ENCODE measurements at places on chromosomes 3 and 15. TPM values are rescaled to one million over a fixed set of nuclear protein-coding genes. Genes with fewer than 3 reads are reported as not detected.

GRCh38 chr15:69060744-69061143, 46.2 kb downstream of the NOX5 start:
- H3K4me3 ChIP-seq, result no peak overlapping the region
- H3K4me1 ChIP-seq, result peaks cover 24% of the 10 kb centered on the region
- H3K27ac ChIP-seq, result no peak overlapping the region
- no peaks in the 10 kb centered on the region for H3K27me3 ChIP-seq
- DNase-seq, result no peak

DNA sequence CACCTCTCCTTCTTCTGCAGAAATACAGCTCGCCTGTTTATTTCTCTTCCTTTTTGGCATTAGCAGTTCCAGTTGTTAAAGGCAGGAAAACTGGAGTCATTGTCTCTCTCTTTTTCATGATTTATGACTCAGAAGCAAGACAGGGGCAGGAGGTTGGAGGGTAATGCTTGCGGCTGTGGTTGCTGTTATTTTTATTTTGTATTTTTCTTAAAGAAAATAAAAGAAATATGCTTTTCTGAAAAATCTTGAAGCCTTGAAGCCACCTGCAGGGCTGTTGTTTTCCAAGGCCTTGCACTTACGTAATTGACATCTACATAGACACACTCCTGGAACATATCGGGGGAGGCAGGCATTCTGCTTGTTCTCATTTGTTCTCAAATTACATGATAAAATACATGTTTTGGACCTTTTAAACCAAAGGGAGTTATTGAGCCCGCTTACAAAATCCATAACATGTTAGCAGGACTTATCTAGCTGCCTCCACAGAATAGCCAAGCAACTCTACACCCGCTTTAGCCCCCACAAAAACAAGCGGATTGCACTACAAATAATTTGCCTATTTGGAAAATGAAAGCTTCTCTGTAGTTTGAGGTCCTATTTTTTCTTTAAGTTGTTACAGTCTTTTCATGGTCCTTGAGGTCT, 1004.6 kb upstream of the NR2F2 start:
- H3K4me1 ChIP-seq, result no peaks in the 10 kb centered on the region
- H3K36me3 ChIP-seq, result no peaks in the 10 kb centered on the region
- no peaks in the 10 kb centered on the region for H3K27me3 ChIP-seq

GRCh38 chr3:60309539-60310268, 941.5 kb downstream of the FHIT start:
- no peaks in the 10 kb centered on the region for H3K36me3 ChIP-seq
- no peaks in the 10 kb centered on the region for H3K27me3 ChIP-seq
- no peaks in the 10 kb centered on the region for H3K4me1 ChIP-seq

The MAP6D1 gene
- 5.3 TPM for total RNA-seq

GRCh38 chr15:35481992-35482391, 64.0 kb downstream of the DPH6 start:
- H3K4me3 ChIP-seq, result no peak overlapping the region
- peaks cover 17% of the 10 kb centered on the region for H3K4me1 ChIP-seq
- peak; percentile 85 for DNase-seq
- H3K36me3 ChIP-seq, result no peaks in the 10 kb centered on the region
- no peak overlapping the region for H3K27ac ChIP-seq

The PLCB2 gene
- 2.8 TPM for total RNA-seq

DNA sequence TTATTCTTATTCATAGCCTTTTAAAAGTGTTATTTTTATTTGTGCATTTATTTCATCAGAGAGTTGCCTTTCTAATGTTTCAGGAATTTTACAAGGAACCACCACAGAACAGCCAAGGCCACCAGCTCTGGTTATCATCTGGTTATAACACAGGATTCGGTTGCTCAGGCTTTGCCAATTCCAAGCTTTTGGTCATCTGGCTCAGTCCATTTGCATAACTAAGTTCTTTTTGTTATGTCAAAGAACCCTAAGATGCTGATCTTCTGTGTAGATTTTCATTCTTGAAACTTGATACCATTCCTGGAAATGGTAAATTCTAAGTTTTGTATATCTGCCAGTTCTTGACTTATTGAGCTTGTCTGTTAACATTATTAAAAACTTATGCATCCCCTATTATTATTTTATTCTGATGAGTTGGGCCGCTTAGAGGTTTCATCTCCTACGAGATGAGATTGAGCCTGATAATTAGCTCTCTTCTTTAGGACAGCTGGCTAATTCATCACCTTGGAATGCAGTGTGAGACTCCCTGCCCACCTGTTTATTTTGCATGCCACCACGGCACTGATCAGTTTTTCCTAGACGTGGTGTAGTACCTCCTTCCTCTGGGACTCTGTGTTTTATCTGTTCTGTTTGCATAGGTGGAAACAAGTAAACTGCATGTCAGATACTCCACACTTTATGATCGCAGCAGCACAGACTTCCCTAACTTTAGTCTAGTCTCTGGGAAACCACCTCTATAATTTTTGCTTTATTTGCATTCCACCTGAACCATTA, 264.8 kb downstream of the SLCO3A1 start:
- H3K27me3 ChIP-seq, result no peaks in the 10 kb centered on the region
- H3K4me1 ChIP-seq, result peaks cover 8% of the 10 kb centered on the region
- no peak for DNase-seq

The GPR27 gene
- not detected for total RNA-seq

The TASOR gene
- total RNA-seq, result 35.8 TPM

- peaks cover 37% of the 10 kb centered on the region for H3K36me3 ChIP-seq
- peak overlapping the region; percentile 77 for H3K27ac ChIP-seq
- H3K4me3 ChIP-seq, result peak overlapping the region; percentile 81
Measured at GRCh38 chr3:44762690-44763089, 1.1 kb downstream of the KIF15 start.

The C3orf52 gene
- 14.3 TPM for total RNA-seq

The NTRK3 gene
- not detected for total RNA-seq

The CHP1 gene
- 101 TPM for total RNA-seq

The CYP1A2 gene
- total RNA-seq, result not detected

DNA sequence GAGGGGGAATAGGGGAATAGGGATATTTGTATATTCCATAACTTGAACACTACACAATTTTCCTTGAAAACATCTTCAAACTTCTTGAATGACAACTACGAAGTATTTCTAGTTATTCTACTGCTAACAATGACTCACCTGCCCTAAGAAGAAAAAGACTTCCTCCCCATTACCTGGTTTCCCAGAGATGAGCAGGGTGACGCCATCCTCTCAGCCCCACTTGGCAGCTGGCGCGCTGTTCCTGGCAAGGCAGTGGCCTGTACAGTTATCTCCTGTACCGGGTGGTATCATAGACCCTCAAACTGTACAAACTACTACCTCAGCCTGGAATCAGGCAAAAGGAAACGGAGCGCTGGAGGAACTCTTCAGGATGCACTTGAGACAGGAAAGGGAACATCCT, 10.4 kb downstream of the WDR82 start:
- H3K4me3 ChIP-seq, result no peak overlapping the region
- H3K4me1 ChIP-seq, result peaks cover 5% of the 10 kb centered on the region
- H3K27ac ChIP-seq, result no peak overlapping the region
- peaks cover 65% of the 10 kb centered on the region for H3K36me3 ChIP-seq
- DNase-seq, result no peak

- no peak for DNase-seq
- H3K27me3 ChIP-seq, result no peaks in the 10 kb centered on the region
- peak overlapping the region; percentile 62 for H3K4me3 ChIP-seq
- H3K27ac ChIP-seq, result no peak overlapping the region
Measured at GRCh38 chr15:80778621-80778963, 578 bp upstream of the CEMIP start.
